ENCODE measurements at places on chromosomes 12 and 14.

DNA sequence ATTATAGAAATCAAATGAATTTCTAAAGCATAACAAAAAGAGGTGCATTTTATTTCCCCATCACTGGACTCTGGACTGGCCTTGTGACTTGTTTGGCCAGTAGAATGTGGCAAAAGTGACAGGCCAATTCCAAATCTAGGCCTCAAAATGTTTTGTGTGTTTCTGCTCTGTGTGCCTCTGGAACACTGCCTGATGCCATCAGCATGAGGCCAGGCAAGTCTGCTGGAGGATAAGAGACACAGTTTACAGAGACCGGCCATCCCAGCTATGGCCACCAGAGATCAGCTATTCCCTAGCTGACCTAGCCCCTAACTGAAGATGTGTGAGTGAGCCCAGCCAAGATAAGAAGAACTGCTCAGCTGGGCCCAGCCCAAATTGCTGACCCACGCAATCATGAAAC, 32.9 kb downstream of the ASCL1 start:
- no peak for DNase-seq

- DNase-seq, result no peak
These were observed 19.5 kb upstream of the PPFIBP1 start for GRCh38 chr12:27504507-27504906.

DNA sequence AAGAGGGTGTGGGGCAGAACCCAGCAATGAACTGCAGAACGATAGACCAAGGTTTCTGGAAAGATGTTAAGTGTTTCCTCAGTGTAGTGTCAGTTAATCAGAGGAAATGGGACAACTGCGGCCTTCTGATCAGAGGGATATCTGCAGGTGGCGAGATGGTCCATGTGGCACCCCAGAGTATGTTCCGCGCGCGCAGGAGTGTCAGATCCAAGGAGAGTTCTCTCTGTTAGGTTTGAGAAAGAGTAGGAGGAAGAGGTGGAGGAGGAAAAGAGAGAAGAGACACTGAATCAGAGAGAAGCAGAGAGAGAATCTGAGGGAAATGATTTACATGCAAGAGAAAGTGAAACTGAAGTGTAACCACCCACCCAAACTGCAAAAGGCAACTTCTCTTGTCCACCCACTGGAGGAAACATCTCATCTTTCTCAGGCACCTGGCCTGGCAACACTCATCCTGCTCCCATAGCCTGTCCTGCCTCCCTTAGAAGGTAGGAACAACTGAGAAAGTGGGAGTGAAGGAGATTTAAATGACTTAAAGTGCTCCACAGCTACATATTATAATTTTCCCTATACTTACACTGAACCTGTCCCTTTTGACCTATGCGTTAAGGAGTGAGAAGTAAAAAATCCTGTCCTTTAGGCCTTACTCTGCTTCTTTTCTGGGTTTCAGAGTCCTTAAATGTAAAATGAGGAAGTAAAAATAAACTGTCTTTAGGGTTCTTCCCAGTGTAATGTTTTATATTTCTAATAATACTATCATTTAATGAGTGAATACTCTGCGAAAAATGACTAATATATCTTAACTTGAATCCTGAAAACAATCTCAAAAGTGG, 6.8 kb upstream of the TESPA1 start:
- no peak for DNase-seq

- DNase-seq, result peak; percentile 58
These were observed 29.6 kb downstream of the BEGAIN start for GRCh38 chr14:100557658-100558057.

GRCh38 chr12:62210422-62210821, 49.8 kb upstream of the USP15 start:
- DNase-seq, result peak; percentile 28

DNA sequence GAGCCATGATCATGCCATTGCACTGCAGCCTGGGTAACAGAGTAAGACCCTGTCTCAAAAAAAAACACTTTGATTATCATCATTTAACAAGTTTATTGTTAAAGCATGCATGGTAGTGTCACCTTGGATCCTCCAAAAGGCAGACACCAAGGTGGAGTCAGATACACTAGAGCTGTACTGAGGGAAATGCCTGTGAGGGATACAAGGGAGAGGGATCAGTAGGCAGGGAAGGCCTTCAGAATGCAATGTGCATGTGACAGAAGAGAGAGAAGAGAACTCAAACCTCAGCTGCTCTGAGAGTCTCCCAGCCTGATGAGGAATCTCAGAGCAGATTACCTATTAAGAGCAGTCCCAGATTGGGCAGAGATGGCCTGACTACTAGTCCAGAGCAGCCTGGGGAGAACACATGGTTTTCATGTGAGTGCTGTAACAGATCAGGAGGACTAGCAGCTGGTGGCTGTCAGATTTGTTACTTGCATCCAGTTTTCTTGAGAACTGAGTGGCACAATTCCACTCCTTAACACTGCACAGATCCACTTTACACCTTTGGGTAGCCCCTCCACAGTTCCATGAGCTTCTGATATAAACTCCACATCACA, 38.0 kb upstream of the A2ML1 start:
- no peak for DNase-seq

- no peak for DNase-seq
These were observed 10.9 kb upstream of the NGB start for GRCh38 chr14:77281852-77282410.

- DNase-seq, result no peak
These were observed 2.6 kb downstream of the DLGAP5 start for GRCh38 chr14:55188686-55189295.

GRCh38 chr12:49813131-49813530, 15.1 kb downstream of the NCKAP5L start:
- no peak for DNase-seq

- DNase-seq, result peak; percentile 62
These were observed 43.1 kb downstream of the LLPH start for GRCh38 chr12:66087365-66087943.

DNA sequence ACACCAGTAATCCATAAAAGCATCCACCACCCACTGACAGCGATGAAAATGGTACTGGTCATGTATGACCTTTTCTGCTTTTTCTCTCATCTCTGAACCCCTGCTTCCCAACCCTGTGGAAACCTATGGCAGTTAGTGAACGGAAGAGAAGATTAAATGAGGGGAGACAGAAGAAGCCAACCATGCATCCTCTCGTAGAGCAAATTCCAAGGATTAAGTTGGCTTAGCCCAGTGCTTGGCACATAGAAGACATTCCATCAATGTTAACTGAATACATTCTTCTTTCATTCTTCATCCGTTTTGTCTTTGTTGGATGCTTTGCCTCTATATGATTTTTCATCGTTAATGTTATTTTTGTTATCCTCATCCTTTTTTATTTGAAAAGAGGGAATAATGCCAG, 339.7 kb upstream of the FLRT2 start:
- no peak for DNase-seq

GRCh38 chr12:65269603-65270002, 8.9 kb upstream of the MSRB3 start:
- no peak for DNase-seq

- DNase-seq, result no peak
These were observed 8.3 kb downstream of the TNFRSF1A start for GRCh38 chr12:6333566-6333965.

DNA sequence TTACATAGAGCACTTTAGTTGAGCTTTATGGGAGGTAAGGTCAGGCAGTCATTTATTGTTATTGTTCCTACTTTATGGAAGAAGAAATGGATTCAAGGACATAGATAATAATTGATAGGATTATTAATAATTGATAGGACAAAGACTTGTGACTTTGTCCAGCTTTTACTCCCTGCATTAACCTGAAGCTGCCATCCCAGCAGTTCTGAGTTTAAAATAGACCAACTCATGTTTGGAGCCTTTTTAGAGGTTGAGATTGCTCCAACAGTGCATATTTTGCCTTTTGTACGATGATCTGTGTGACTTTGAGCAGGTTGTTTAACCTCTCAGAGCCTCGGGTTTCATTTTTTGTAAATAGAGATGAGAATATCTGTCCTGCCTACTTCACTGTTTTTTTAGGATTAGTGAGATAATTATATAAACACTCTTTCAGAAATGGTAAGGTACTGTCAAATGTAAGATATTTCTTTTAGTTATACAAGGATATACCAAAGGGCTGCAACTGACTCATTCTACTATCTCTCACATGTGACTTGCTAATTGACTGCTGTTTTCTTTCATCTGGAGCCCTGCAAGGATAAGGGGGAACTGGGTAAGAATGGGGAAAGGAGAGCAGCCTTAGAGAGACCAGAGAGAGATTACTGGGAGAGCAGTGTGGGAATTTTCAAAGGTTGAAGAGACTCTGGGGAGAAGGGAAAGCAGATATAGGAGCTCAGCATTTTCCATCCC, 15.3 kb downstream of the WDR20 start:
- DNase-seq, result no peak

- DNase-seq, result no peak
These were observed 105.1 kb downstream of the MNAT1 start for GRCh38 chr14:60839657-60840056.

DNA sequence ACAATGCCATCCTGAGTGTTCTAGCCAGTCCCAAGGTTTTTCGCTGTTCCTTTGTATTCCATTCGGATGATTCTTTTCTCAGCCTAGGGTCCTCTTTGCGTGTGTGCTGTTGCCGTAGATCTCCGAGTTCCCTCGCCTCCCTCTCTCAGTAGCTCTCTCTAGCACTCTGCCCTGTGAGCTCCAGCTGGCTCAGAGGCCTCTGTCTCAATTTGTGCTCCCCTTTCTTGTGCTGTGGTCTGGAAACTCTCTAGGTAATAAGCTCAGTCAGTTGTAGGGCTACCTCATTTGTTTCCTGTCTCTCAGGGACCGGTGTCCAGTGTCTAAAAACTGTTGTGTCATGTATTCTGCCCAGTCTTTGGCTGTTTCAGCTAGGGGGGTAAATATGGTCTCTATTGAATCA, 179.3 kb downstream of the PCNX1 start:
- DNase-seq, result no peak

DNA sequence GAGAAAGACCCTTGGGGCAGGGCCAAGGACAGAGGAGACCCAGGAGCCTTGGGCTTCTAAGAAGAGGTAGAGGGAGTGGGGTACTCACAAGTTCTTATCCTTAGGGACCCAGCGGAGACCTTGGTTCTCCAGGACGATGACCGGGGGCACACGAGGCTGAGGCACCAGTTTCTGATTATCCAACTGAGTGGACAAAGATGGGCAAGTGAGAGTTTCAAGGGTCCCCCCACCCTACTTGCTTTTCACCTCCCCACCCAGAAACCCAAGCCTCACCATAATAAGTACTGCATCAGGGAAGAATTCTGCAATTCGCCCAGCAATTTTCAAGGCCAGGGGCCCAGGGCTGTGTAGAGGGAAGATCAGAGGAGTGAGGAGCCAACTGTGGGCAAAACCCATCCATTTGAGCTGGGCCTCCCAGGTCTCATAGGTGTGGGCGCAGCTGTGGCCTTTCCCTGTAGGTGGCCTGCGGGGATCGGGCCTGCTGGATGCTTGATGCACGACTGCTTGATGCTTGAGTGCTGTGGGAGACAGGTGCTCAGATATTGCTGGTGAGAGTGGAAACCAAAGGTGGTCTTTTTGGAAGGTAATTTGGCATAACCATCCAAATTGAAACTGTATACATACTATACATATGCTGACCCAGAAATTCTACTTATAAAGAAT, 2.0 kb downstream of the EMC9 start:
- DNase-seq, result no peak

DNA sequence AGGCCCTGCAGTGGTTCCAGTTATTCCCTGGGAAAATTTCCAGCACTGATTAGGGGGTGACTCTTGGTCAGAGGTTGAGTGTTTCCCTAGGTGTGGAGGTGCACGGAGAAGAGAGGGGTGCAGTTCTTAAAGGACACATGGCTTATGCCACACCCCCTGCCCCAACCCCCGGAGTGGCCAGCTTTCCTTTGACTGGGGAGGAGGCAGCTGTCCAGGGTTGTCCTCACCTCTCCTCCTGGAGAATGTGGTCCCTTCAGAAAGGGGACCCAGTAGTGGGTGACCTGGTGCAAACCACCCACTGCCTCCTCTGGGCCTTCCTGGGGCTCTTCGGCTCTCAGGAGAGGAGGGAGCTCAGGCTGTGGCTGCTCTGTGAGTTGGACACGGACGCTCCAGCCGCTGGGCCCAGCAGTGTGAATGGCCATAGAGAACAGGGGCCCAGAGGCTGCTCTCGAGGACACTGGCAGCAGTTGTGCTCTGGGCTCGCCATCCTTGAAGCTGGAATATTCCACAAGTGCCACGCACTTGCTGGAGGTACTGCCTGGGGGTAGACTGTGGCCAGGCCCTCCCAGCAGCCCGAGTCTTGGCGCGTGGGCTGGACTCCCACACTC, 13.6 kb downstream of the PACS2 start:
- no peak for DNase-seq

DNA sequence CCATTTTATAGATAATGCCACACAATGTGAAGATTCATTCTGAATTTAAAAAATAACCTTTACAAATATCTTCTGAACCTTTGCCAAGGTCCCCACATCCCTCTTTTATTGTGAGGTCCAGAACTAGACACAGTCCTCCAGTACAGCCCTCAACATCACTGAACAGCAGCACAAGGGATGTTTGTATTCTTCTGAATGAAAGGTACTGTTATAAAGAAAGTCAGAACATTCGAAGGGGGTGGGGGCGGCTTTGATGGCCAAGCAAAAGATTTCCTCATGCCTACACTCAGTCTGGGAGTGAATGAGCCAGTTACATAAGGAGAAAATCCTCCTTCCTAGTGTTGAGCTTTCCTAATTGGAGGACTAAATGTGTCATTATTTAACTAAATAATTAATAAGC, 77.3 kb downstream of the PPM1A start:
- DNase-seq, result no peak

- no peak for DNase-seq
These were observed 68.1 kb upstream of the SFSWAP start for GRCh38 chr12:131642771-131643170.

DNA sequence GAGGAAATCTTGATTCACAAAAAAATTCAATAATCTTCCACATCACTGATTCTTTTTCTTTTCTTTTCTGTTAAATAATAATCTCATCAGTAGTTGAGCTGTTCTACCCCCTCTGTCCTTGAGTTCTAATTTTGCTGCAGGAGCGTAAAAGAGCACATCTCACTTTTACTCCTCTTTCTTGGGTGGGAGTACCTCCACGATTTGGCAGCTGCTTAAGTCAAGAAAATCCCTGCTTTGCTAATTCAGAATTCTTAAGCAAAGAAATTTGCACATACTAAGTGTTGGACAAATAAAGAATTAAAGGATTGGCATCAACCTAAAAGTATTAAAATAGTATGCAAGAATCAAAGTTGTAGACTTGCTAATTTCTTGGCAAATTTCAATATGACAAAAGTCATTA, 128.8 kb downstream of the PRKD1 start:
- no peak for DNase-seq

DNA sequence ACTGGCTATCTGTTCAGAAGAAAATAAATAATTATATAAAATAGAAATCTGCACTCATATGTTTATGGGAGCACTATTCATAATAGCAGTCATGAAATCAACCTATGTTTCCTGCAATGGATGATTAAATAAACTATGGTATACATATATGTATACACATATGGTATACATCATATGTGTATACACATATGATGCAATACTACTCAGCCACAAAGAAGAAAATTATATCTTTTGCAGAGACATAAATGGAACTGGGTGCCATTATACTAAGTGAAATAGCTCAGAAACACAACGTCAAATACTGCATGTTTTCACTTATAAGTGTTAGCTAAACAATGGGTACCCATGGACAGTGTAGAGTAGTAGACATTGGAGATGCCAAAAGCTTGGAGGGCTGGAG, 381.2 kb upstream of the LRFN5 start:
- no peak for DNase-seq

- peak; percentile 46 for DNase-seq
These were observed 14.5 kb upstream of the CCT2 start for GRCh38 chr12:69570545-69571399.

- no peak for DNase-seq
These were observed 72.2 kb downstream of the CLIP1 start for GRCh38 chr12:122350141-122350848.
